ENCODE measurements at places on chromosomes 3 and 15.

DNA sequence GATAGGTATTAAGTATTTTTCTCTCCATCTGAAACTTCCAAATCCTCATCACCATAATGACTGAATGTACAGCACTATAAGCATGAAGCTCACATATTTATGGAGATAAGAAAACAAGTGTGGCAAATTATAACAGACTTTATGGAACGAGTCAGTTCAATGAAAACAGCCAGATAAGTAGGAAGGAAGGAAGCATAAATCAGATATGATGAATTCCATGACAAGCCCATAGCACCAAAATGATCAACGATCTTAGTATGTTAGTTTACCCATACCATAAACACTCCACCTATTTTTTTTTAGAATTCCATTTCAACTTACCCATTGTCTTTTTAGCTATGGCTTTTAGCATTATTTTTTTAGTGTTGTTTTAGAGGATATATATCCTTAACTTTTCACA lies 169.5 kb downstream of the TNIK start:
- no peak for DNase-seq

- peak; percentile 27 for DNase-seq
These were observed 104.8 kb upstream of the HERC1 start for GRCh38 chr15:63938486-63939061.

- DNase-seq = no peak
These were observed 191.2 kb upstream of the SOX14 start for GRCh38 chr3:137572931-137573330.

DNA sequence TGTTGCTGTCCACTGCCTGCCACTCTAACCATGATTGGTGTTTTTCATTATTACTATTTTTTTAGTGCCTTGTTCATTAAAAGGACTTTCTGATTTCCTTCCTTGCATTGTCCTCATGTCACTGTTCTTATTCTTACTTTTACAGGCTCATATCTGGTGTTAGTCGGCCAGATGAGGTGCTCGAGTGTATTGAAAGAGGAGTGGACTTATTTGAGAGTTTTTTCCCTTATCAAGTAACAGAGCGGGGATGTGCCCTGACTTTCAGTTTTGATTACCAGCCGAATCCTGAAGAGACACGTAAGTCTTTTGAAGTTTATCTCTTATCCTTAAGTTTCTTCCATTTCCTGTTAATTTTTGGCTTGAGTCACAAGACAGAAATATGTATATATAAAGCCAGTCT lies 23.2 kb downstream of the QTRT2 start:
- no peak for DNase-seq

DNA sequence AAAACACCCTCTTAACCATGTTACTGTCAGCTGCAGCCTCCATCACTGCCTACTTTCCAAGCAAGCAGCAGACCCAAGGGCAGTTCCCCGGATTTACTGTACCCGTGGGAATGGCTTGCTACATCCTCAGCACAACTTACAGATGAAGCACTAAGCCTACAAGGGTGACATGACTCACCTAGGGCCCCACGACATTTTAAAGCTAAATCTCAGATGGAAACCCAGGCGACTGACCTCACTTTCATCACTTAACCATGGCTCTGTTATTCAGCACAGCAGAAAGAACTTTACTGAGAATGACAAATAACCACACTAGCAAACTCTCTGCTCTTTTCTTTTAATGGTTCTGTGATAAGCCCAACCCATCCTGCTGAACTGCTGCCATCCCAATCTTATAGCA lies 65.6 kb downstream of the SUMF1 start:
- peak; percentile 12 for DNase-seq

- no peak for DNase-seq
These were observed 124.5 kb downstream of the PEAK1 start for GRCh38 chr15:77295446-77295845.

GRCh38 chr3:126737527-126737926 lies 33.5 kb downstream of the CHCHD6 start:
- no peak for DNase-seq
